ENCODE measurements at places on chromosomes 1 and 21. TPM values are rescaled to one million over a fixed set of nuclear protein-coding genes. Genes with fewer than 3 reads are reported as not detected.

DNA sequence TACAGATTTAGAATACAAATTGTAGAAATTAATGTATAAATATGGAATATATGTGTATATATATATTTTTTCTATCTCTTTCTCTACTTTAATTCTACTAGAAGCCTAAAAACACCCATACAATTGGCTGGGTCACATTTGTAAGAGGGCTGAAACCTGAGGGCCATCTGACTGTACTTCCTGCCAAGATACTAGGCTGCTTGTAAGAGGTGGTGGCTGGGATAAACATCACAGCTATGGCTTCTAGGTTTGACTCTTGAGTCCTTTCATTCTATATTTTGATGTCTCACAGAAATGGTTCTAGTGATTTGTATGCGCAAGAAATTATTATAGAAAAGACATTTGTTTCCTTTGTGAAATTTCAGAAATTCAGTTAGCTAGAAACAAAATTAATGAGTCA lies 1155.2 kb upstream of the B3GALT2 start:
- DNase-seq, result no peak

DNA sequence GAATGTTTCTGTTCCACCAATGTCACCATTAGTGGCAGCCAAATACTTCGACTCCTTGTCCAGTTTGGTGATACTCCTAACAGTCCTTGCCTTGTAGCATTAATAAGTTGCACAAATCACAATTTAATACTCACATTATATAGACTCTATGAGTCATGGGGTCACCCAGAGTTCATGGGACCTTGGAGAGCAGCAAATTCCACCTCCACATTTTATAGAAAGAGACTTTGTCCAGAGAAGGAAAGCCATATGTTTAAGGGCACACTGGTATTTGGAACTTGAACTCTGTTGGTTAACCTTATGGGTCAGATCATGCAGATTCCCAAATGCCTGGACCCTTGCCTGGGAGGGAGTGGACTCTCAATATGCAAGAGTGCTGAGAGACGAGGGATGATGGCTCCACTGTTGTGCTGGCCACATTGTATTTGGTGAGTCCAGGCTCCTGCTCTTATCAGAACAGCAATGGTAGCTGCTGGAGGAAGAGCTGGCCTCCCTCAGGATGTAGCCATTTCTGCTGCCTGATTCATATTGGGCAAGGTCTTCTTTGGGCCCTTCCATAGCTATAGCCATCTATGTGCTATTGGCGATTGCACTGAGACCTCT lies 30.6 kb downstream of the DNAJC6 start:
- DNase-seq, result no peak

Gene OR10K1
- not detected for total RNA-seq

- DNase-seq, result no peak
Measured at GRCh38 chr1:229017091-229017490, 253.8 kb upstream of the RAB4A start.

Gene CENPL
- 4.3 TPM for total RNA-seq

DNA sequence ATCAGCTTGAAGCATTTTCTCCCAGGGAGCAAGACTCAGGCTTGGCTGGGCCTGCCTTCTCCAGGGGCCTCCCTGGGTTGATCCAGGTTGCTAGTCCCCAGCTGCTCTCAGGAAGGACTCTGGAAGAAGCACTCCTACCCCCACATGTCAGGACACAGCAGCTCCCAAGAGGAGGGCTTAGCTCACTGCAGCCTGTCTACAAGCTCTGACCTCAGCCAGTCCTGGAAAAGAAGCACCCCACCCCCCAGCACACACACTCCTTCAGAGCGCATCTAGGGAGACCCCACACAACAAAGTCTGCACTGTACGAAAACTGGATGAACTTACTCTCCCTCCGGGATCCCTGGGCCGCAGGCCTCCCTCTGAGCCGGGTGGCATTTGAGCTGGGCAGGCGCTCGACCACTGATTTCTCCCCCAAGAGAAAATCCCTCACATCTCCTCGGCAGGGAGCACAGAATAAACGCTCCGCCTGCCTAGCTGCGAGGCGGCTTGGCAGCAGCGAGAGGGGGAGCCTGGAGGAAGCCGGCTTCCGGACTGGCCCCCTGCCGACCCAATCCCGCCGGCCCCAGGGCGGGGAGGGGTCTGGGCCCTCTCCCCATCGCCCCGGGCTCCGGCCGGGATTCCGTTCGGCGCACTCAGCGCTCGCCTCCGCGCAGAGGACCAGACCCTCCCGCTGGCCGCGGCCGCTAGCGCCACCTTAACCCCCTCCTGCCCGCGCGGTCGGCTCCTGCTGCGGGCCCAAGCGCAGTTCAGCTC lies at the start of gene KCNA2:
Gene KCNA2 (minus strand): TSS at position 458 of the 756 bp plus-strand sequence. CDS start 1,576 bp downstream, outside the sequence.
- peak; percentile 68 for DNase-seq

Gene HSD3B1
- not detected for total RNA-seq

- DNase-seq, result no peak
Measured at GRCh38 chr1:242718967-242719366, 194.5 kb upstream of the PLD5 start.

Gene CRB1
- 0.46 TPM for total RNA-seq

Gene CYP4A11
- not detected for total RNA-seq

Gene RXFP4
- total RNA-seq, result not detected

Gene MYCL
- 3.6 TPM for total RNA-seq

DNA sequence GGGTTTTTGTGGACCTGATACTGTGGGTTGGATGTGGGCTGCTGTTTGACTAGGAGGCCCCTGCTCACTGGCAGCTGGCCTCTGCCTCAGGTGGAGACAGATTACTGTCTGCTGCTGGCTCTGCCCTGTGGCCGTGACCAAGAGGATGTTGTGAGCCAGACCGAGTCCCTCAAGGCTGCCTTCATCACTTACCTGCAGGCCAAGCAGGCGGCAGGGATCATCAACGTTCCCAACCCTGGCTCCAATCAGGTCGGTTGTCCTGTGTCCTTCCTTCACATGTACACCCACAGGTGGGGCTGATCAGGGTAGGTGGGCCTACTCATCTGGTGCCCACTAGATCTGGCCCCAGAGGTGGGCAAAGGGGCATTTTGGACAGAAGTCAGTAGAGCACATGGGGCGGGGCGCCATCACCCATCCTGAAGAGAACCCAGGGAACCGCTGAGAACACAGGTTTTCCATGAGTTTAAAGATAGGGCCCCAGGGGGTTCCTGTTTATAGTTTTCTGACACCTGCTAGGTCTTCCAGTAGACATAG lies 37.2 kb downstream of the ZBTB17 start:
- no peak for DNase-seq

DNA sequence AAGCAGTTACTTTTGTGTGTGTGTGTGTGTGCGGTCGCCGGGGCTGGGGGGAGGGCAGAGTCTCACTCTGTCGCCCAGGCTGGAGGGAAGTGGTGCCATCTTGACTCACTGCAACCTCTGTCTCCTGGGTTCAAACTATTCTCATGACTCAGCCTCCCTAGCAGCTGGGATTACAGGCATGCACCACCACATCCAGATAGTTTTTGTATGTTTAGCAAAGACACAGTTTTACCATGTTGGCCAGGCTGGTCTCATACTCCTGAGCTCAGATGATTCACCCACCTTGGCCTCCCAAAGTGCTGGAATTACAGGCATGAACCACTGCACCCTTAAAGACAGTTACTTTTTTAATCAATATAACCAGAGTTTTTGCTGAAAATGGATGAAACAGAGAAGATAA lies 207.0 kb downstream of the PTPRC start:
- no peak for DNase-seq

DNA sequence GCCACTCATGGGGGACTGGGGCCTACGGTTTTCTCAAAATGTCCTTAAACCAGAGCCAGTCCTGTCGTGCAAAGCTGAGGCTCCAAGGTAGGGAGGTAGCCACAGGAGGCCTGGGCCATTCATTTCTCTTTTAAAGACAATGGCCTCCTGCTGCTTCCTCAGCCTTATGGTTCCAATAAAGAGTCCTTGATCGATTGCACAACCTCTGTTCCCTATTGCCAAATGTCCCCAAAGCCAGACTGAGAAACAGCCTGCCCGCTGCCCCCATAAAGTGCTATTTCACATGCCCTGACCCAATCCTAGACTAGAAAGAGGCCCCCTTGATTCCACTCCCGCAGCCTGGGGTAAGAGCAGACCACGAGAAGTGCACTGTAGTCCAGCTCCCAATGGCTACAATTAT lies 166.7 kb downstream of the CLIC6 start:
- DNase-seq, result no peak

DNA sequence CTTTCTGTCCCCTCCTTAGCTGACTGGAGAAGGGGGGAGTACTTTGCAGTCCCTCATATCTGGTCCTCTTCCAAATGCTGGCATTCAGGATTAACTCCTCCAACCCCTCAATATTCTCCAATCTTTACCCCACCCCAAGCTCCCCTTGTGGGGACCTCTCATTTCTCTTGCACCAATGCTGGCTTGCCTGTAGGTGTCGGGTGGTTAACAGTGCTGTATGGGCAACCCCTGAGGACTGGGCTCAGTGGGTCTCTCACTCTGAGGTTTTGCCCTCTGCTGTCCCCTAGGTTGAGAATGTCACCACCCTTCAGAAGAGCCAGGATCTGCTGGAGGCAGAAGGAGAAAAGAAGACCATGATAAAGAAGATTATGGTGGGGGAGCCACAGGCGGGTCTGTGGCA lies 27.0 kb downstream of the MROH7 start:
- DNase-seq, result no peak

DNA sequence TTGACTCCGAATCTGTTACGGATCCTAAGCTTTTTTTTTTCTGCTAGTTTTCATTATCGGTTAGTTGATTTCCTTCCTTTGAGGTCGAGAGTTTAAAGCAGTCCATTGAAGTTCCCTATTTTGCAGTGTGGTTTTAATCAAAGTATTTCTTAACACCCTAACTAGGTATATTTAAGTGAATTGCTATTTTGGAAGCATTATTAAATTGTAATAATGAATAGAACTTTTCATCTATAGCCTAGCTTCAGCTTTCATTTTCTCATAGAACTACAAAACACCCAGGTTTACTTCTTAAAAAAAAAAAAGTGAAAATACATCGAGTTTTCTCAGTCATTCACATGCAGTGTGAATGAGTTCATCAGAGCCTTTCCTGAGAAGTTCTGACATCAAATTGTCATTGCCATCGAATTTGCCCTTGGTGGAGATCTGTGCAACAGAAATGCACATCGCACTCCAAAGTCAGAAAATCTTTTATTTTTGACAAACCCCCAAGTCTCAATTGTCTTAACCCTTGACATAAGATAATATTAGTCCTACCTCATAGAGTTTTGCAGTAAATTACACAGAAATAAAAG lies 1.1 kb upstream of the LBR start:
- no peak for DNase-seq

Gene ARHGEF10L
- total RNA-seq, result 34.1 TPM

DNA sequence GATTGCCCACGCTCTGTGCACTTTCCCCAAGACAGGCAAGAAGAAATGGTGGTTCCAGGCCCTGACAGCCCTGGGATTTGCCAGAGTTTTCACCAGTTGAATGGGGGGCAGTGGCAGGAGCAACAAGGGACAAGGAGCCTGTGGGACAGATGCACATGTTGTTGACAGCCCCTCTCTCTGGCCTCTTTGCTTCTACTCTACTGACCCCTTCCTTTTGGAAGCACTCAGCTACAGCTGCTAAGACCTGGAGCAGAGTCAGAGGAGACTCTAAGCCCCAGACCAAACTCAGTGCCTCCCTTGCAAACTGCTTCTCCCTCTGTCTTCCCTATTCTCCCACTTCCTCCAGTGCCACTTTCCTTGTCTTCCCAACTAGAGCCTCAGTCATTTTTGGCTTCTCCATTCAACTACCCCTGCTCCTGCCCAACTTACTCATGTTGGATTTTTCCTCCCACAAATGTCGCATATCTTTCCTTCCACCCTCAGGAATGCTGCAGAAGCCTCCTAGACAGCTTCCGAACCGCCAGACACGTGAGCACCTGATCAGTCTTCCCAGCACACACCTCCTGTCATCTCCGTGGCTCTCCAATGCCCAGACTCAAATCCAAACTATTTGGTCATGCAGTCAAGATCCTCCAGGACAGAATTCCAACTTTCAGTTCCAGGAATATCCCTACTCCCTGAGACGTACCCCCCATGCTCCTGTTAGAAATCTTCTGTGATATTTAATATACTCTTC lies 9.1 kb downstream of the INKA2 start:
- no peak for DNase-seq

Gene TMEM51
- total RNA-seq, result 14.7 TPM

- no peak for DNase-seq
Measured at GRCh38 chr1:243559575-243560162, 290.4 kb downstream of the AKT3 start.

DNA sequence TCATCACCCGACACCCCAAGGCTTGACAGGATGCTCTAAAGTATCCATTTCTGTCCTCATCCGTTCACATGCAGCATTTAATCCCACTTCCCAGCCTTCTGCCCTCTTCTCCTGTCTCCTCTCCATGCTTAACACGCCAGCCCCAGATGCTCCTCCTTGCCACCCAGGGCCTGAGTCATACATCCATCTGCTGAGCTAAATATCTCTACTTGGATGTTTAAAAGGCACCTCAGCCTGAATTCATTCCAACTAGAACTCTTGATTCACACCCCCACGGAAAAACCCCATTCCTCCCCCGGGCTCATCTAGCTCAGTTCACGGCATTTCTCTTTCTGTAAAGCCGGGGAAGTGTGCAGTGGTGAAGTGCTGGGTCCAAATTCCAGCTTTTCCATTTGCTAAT lies 27.7 kb downstream of the TEX35 start:
- DNase-seq, result no peak

Gene DAP3
- total RNA-seq, result 79.6 TPM

- no peak for DNase-seq
Measured at GRCh38 chr1:170309389-170310013, 163.7 kb downstream of the NTMT2 start.

DNA sequence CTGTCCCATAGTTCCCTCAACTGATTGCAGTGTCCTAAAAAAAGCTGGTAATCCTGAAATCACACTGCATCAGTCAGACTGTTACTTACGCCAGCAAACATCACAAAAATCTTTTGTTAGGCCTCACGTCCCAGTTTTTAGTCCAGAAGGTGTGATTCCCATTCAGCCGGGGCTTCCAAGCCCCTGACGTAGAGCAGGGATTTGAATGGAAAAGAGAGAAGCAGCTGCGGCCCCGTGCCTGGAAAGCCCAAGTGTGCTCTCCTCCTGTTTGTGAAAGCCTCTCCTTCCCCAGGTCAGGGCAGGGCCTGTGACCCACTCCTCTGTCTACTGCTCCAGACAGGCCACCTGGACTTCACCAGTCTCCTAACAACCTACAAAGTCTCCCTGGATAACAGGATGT lies 20.7 kb downstream of the KCNA10 start:
- DNase-seq, result no peak

Gene OR2L5
- not detected for total RNA-seq

DNA sequence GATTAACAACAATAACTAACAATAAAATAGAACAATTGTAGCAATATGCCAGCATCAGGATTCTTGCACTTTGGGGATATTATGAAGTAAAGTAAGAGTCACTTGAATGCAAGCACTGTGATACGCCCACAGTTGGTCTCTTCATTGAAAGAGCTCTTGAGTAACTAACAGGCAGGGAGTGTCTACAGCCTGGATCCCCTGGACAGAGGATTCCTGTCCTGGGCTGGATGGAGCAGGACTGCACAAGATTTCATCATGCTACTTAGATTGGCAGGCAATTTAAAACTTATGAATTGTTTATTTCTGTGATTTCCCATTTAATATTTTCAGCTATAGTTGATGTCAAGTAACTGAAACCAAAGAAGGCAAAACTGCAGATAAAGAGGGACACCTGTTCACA lies 13.7 kb upstream of the KRTAP19-5 start:
- DNase-seq, result no peak

- peak; percentile 30 for DNase-seq
Measured at GRCh38 chr1:180918519-180918918, 5.8 kb downstream of the KIAA1614 start.

All from upper lobe of right lung (tissue), 1 donor.